ENCODE measurements at places on chromosomes 13 and 19.

GRCh38 chr13:106038752-106039151, 496.7 kb downstream of the EFNB2 start:
- DNase-seq: peak; percentile 45

DNA sequence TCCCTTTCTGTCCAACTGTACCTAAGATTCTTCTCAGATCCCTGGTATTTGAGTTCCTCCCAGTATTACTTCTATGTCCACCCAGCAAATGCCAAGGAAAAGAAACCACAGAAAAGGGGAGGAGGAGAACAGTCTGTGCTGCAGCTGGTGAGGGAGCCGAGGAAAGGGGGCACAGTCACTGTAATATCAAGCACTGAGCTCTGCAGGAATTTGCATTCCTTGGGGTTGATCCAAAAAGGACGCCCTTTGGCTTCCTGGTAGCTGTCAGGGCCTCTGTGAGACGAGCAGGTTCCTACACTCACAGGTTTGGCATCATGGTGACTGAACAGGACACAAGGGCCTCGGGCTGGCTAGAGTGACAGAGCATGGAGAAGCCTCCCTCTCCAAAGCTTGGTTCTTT, 273.4 kb downstream of the NHLRC3 start:
- DNase-seq: no peak

GRCh38 chr19:33432015-33432414, 58.5 kb downstream of the CEBPG start:
- DNase-seq: no peak

DNA sequence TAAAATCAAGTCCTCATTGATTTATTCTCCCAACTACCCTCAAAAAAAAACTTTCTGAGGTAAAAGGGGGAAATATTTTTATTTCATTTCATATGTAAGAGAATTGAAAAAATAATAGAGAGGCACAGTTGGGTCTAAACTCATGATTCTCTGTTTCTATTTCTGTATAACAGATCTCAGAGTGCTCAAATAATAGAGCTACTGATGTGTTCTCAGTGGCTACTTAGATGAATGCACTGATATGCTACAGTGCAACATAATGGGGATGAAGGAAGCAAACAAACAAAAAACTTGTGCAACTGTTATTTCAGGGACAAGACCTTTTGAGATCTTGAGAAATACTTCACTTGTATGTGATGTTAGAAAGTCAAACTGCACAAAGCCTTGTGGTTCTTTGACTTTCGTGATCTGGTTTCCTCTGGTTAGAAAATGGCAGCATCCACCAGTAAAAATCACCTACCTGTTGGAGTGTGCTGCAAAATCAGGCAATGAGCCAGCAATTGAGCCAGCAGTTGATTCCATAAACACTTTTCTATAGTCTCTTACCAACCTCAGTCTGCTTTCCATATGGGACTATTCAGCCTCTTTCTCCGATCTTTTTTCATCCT, 9.7 kb upstream of the DACH1 start:
- DNase-seq: no peak

DNA sequence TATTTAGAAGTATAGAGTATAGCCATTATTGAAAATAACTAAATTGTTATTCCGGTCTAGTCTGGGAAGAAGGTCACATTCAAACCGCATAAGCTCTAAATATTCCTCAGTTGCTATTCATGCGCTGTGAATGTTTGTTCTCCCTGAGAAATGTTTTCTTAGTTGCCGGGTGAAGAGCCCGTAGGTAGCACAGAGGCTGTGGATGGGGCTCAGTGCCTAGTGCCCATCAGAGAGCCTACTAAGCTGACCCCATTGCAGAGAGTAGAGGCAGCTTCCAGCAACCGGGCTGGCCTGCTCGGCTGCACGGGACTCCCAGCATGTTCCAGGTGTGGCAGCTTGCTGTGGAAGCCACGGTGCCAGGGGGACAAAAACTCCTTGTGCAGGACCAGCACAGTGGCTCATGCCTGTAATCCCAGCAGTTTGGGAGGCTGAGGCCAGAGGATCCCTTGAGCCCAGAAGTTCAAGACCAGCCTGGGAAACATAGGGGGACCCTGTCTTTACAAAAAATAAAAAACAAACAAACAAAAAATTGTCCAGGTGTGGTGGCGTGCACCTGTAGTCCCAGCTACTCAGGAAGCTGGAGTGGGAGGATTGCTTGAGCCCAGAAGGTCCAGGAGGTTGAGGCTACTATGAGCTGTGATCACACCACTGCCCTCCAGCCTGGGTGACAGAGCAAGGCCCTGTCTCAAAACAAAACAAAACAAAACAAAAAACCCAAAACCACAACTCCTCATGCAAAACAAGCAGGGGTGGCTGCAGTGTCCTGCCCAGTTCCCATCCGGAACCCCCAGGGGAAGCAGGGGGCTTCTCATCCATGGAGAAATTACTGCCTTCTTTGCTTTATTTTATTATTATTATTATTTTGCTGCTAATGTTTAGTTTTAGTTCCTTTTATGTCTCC, 82.5 kb downstream of the KCTD15 start:
- DNase-seq: no peak

- no peak for DNase-seq
These were observed 514 bp upstream of the ARGLU1 start for GRCh38 chr13:106568299-106569003.

DNA sequence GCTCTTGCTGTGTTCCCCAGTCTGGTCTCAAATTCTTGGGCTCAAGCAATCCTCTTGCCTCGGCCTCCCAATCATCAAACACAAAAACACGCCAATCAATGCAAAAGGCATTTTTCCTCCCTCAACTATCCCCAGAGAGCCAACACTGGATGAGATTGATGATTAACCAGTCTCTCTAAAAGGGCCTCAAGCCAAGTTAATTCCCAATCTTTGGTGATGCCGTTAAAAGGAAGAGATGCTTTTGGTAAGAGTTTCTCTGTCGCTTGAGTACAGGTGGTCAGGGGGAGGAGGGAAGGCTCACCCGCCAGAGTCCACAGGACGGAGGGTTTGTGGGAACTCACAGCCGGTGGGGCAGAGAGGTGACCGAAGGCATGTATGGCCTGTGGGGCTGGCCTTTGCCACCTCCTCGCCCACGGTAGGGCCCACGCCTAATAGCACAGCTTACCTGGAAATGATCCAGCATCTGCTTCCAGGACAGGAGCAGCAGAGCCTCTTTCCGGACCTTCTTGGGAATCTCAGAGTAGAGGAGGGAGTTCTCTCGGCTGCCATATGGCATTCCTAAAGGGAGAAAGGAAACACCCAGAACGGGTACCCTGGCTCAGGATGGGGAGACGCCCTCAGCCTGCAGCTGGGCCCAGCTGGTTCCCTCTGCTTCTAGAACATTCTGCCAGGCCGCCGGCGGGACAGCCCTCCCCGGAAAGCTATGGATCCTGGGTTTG, 18.1 kb downstream of the DPP9 start:
- DNase-seq: no peak

DNA sequence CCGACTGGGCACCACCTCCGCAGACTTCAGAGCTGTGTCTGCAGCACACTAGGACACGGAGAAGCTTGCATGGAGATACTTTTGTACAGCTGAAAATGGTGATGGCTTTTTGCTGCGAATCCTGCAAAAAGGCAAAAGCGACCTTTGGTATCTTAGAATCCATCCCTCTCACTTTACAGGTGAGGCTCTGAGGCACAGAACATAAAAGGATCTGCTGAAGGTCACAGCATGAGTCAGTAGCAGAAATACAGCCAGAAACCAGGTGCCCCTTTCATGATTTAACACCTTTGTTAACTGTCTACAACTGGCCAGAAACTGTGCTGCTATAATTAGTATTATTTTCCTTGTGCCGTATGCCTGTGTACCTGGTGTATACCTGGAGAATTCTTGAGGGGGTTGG, 48.3 kb downstream of the EFNB2 start:
- no peak for DNase-seq

- peak; percentile 8 for DNase-seq
These were observed 5.8 kb upstream of the KBTBD7 start for GRCh38 chr13:41200126-41200525.

- DNase-seq: no peak
These were observed 2.8 kb downstream of the PTGIR start for GRCh38 chr19:46622118-46622446.

- no peak for DNase-seq
These were observed 370.4 kb downstream of the PCDH20 start for GRCh38 chr13:61045251-61045650.

DNA sequence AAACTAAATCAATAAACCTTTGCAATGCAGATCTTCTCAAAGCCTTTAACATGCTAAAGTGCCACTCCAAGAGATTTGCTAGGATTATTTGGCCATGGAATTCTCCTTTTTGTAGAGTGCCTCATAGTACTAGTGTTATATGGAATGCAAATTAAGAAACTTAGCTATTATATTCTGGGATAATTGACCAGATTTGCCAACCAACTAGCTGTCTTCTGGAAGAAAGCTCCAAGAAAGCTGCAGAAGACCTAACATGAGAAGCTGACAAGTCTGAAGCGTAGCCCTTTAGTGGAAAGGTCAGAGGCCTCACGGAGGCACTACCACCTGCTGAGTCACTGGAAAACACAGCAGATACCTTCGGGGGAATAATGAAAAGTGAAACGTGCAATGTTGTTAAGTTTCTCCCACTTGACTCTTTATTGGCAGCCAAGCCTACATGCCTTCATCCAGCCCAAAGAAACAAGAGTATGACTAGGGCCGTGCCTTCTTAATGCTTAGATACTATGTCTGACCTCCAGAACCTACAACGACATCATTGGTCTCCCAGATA, 29.8 kb upstream of the KATNAL1 start:
- DNase-seq: no peak

GRCh38 chr19:14158276-14159023, 22.1 kb upstream of the ASF1B start:
- no peak for DNase-seq

DNA sequence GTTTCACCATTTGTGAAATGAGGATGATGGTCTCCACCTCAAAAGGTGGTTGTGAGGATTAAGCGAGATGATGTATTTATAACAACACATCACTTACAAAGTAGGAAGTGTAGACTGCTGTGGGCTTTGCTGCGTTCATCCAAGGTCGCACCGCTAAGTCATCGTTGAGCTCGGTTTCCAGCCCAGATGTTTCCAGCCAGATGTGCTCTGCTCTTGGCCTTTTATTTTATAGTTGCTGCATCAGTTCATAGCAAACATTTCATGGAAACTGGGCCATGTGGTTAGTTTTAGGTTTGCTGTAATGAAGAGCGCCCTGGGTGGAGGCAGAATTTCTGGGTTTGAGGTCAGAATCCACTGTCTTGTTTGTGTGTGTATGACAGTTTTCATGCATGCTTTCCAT, 76.5 kb upstream of the RNF113B start:
- DNase-seq: no peak

- DNase-seq: no peak
These were observed 4.2 kb upstream of the OR7G3 start for GRCh38 chr19:9130965-9131364.

DNA sequence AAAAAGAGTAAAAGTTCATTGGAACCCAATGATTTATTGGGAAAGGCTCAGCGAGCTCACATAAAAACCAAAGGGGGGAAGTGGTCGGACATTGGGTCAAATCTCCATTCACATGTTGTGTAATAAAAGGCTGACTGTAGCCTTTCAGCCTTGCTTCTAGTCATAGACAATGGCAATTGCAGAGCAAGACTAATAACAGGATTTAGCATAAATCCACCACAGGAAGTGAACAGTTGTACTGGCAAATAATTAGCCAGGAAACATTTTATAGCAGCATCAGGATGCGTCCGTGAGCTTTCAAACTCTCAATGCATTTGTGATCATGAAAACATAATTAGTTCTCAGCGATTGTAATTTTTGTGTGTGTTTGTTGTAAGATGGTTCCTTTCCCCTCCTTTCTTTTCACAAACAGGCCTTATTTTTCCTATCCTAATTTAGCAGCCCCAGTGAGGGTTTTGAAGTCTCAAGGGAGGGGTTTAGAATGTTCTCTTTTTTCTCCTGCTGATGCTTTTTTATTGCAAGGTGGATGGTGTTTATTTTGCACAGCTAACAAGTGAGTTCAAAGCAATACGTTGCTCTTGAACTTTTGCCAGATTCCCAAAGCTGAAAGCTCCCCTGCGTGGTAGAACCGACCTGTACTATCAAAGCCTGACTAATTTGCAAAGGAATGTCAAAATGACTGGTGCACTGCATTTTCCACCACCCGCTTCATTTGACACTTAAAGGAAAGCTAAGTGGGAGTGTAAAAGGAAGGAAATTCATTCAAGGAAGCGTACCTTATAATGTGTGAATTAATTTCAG, 105.6 kb downstream of the SPRY2 start:
- DNase-seq: no peak

DNA sequence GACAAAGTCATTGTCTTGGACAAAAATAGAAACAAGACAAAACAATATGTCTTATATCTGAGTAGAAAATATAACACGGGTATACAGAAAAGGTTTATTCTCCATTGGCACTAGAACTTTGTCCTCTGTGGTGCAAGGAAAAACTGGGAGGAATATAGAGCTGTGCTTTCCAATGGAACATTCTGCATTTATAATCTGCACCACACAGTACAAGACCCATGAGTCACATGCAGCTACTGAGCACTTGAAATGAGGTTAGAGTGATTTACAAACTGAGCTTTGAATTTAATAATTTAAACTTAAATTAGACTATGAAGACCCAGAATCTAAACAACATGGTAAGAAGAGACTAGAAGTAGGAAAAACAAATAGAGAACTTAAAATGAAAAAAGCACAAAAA, 86.1 kb downstream of the RAP2A start:
- no peak for DNase-seq

- no peak for DNase-seq
These were observed 98.2 kb upstream of the C1QTNF9B start for GRCh38 chr13:23995283-23996073.

GRCh38 chr13:35720690-35721554, 244.4 kb upstream of the MAB21L1 start:
- DNase-seq: no peak

DNA sequence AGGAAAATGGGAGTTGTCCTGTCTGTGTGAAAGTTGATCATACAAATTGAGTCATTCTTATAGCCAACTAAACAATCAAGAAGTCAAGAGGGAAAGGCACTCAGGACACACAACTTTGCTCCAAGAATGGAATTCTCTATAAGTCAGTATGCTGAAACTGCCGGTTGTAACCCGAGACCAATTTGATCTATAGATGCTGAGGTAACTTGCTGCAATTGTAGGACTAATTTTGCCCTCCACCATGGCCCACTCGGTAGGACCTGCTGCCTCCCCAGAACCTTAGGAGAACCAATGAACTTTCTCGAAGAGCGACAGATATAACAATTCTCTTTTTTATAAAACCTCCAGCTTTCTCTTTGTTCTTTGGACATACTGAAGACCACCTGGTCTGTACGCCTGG, 157.0 kb downstream of the RNF17 start:
- no peak for DNase-seq

GRCh38 chr13:93687261-93687660, 460.7 kb downstream of the GPC6 start:
- DNase-seq: no peak

Data from fibroblast of the conjunctiva (primary cell).